Activated naive CD4-positive, alpha-beta T cell treated with Interleukin-2 at 50 U/mL for 16 hours (primary cell): ENCODE measurements at places on chromosomes 6 and 20.
A peak's percentile ranks its signal among the peaks of the same experiment; 100 is the strongest.

DNA sequence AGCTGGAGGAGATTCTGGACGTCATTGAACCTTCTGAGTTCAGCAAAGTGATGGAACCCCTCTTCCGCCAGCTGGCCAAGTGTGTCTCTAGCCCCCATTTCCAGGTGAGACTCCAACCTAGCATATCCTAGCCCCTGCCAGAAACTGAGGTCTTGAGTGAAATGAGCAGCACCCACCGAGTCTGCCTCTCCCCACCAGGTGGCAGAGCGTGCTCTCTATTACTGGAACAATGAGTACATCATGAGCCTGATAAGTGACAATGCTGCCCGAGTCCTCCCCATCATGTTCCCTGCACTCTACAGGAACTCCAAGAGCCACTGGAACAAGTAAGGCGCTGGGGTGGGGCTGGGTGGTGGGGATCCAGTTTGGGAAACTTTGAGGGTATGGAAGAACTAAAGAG lies 4.6 kb downstream of the MEA1 start:
- peak; percentile 34 for DNase-seq

DNA sequence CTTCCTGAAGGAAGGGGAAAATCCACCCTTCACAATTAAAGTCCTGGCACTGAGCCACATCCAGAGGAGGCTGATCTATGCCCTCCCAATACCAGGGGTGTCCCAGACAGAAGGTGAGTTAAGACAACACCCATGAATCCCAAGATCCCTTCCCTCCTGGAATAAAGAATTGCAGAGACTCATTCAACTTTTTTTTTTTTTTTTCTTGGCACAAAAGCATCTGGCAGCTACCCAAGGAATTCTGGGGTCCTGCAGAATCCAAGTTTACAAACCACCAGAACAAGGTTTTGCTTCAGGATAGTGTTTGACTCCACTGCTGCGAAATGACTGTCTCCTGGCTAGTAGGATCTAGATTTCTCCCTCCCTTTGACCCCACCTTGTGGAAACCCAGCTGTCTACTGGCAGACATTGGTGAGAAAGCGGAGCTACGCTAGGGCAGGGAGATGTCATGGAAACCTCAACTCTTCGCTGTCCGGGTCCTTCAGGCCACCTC lies 37.4 kb downstream of the JAG1 start:
- DNase-seq: no peak

DNA sequence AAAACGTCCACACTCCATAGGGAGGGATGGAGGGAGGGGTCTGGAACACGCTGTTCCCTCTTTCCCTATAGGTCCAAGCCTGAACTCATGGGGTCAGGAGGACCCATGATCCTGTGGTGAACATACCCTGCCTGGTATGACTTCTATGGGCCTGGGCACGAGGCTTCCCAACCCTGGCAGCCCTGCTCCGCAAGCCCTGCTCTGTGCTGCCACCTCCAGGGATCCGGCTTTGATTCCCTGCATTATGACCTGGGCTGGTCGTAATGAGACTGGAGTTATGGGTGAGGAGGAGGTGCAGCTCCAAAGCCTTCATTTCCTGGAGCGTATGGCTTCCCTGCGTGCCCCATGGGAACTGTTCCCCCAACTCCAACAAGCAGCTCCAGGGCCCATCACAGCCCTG lies 54.9 kb downstream of the CDH22 start:
- no peak for DNase-seq

GRCh38 chr20:23214903-23215302 lies 128.8 kb upstream of the CD93 start:
- DNase-seq: no peak

GRCh38 chr6:109230453-109230852 lies 135.1 kb downstream of the CEP57L1 start:
- DNase-seq: no peak
